ENCODE measurements at places on chromosomes 5 and 9.

GRCh38 chr5:54581831-54582548 is 64.4 kb downstream of the SNX18 start:
- DNase-seq: no peak

DNA sequence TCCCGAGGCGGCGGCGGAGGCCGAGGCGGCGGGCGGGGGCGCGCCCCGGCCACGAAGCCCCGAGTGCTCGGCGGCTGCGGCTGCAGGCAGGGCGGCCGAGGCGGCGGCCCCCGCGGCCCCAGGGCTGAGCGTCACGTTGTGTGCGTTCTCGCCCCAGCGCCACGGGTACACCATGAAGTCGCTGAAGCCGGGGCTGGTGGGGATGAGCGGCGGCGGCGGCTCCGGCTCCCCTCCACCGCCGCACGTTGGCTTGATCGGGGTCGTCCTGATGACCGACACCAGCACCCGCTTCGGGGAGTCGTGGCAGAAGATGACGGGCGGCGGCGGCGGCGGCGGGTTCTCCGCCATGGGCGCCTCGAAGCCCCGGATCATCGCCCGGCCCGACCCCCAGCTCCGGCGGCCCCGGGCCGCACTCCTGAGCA is 498 bp downstream of the ZNF367 start:
- no peak for DNase-seq

GRCh38 chr9:110531776-110532175 is 47.8 kb downstream of the SVEP1 start:
- DNase-seq: no peak

- no peak for DNase-seq
Observed at GRCh38 chr9:124353166-124353768, 62.0 kb downstream of the PSMB7 start.

DNA sequence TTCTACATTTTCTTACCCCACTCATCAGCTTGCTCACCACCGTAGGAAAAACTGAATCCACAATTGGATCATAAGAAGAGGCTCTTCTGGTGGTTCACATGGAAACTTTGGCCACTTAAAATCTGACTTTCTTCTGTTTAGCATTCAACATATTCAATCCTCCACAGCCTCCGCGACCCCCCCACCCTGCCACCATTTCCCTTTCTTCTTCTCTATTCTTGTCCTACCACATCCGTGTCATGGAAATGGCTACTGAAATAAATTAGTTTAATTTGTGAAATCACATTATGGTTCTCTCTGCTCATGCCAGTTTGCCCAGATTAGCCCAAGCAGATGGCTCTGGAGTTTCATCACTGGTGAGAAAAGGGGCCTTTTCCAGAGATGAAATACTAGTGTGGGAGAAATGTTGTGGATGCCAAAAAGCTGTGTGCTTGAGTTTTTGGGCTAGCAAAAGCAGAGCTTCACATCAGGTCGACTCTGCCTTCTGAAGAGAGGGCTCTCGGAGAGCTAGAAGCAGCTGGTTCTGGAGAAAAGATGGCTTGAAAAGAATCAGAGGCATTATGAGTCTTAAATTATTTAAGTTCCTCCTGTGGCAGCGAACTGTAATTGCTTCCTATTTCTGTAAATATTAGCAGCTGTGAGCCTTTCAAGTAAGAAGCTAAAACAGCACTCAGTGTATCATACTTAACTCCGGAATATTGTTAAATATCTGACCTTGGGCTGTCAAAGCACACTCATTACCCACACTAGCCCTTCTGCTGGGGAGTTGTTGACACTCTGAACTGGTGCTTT is 107.1 kb downstream of the MAT2B start:
- no peak for DNase-seq

GRCh38 chr9:123548741-123549545 is 192.9 kb downstream of the CRB2 start:
- DNase-seq: no peak

GRCh38 chr9:127546125-127546832 is 65.8 kb upstream of the STXBP1 start:
- no peak for DNase-seq

DNA sequence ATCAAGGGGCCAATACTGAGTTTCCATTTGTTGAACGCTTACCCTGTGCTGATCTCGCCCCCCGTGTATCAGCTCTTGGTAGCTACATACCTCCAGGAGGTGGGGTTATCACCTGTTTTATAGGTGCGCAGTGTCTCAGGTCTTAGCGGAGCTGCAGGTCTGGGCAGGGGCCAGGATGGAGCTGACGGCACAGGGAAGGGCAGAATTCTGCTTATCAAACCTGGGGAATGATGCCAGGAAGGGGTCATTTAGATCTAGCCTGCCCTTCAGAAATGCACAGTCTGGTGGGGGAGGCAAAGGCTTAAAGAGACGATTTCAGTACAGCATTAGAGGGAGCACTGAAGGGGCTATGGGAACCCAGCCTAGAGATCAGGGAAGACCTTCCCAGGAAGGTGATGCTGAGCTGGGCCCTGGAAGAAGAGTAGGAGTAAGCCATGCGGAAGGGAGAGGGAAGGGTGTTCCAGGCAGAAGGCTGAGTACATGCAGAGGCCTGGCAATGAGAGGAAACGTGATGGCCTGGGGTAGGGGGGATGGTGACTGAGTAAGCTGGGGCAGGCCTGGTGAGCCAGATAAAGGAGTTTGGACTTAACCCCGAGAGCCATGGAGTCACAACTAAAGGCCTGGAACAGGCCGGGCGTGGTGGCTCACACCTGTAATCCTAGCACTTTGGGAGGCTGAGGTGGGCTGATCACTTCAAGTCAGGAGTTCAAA is 31.5 kb downstream of the OLFML2A start:
- no peak for DNase-seq

DNA sequence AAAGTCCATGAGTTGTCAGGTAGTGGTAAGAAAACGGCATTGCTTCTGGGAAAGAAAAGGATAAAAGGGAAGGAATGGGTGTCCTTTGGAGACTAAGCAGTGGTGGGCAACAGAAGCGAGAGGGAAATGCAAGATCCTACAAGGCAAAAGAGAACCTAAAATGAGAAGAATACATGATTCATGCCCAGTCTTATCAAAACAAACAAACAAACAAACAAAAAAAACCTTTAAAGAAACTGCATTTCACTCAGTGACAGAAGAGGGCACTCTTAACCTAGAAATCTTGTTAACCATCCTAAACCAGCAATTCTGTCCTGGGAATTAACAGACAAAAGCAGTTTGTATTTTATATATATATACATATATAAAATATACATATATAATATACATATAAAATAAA is 88.5 kb downstream of the SUSD1 start:
- DNase-seq: no peak

- no peak for DNase-seq
Observed at GRCh38 chr5:140420665-140421361, 19.2 kb downstream of the ANKHD1 start.

GRCh38 chr9:6917162-6917561 is 159.4 kb downstream of the KDM4C start:
- no peak for DNase-seq

DNA sequence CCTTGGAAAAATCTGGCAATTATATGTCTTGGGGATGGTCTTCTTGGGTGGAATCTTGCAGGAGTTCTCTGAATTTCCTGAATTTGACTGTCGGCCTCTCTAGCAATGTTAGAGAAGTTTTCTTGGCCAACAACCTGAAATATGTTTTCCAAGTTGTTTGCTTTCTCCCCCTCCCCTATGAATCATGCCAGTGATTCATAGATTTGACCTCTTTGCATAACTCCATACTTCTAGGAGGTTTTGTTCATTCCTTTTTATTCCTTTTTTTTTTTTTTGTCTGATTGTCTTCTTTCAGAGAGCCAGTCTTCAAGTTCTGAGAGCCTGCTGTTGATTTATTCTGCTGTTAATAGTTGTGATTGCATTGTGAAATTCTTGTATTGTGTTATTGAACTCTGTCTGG is 56.7 kb upstream of the SLC44A1 start:
- DNase-seq: no peak

GRCh38 chr5:2750026-2750757 is 1.3 kb downstream of the IRX2 start:
- no peak for DNase-seq

DNA sequence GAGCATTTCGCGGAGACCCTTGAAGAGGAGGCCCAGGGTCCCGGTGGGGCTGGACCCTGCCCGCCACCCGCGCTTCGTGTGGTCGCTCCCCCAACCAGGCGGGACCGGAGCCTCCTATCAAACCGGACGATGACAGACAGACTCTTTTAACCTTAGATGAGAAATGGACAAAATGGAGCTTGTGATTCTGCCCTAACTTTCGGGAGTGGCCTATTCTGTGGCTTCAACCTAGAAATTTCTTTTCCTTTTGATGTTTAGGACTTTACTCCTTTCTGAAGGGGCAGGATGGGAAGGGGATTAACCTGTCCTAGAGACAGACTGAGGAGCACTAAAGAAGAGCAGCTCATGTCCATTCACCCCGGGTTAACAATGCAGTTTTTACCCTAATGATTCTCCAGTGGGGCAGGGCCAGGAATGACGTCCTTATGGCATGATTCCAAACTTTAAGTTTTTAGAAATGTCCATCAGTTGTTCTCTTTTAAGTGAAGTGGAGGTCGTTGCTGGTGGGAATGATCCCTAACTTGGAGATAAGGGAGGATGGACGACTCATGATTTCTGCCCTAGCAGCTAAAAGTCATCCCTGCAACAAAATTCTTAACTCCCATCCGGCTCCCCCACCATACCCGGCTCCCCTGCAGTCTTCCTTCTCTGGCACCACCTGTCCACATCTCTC is 1.0 kb downstream of the NIPSNAP3A start:
- DNase-seq: no peak

DNA sequence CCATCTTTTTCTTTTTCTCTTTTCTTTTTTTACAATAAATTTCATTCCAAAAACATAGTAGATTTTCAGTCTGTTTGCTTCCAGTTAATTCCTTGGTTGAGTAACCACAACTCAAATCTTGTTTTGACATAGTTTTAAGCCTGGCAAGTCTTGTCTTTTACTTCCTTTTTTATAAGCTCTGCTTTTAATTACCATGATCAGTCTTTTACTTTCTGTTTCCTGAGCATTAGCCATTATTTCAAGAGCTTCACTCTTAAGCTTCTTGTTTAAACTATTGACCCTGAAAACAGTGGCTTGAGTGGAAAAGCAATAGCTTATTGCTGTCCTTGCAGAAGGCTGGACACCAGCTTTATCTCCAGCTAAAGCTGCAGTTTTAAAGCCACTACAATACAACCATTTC is 1363.3 kb downstream of the MAT2B start:
- DNase-seq: no peak

DNA sequence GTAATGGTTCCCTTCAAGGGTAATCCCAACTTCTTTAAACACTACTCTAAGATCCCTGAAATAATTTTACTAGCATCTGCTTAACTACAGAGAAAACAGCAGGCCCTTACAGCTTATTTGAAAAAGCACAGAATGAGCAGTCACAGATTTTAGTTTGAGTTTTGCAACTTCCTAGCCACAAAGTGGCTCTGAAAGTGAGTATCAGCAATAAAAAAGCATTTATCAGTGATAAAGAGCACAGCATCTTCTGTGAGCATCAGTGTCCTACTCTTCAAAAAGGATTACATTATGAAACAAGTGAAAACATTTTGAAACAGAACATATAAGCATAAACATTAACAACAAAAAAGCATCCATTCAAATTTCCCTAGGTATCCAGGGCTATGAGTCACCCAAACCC is 45.0 kb downstream of the SAXO1 start:
- DNase-seq: no peak

Measured in esophagus squamous epithelium (tissue), 5 donors.